ENCODE measurements at places on chromosomes 3 and 15. TPM values are rescaled to one million over a fixed set of nuclear protein-coding genes. Genes with fewer than 3 reads are reported as not detected.

- no peak overlapping the region for H3K4me3 ChIP-seq
- no peaks in the 10 kb centered on the region for H3K27me3 ChIP-seq
- peaks cover 9% of the 10 kb centered on the region for H3K4me1 ChIP-seq
- DNase-seq, result no peak
- H3K36me3 ChIP-seq, result no peaks in the 10 kb centered on the region
- H3K27ac ChIP-seq, result no peak overlapping the region
Observed at GRCh38 chr15:39543651-39544050, 37.2 kb upstream of the THBS1 start.

DNA sequence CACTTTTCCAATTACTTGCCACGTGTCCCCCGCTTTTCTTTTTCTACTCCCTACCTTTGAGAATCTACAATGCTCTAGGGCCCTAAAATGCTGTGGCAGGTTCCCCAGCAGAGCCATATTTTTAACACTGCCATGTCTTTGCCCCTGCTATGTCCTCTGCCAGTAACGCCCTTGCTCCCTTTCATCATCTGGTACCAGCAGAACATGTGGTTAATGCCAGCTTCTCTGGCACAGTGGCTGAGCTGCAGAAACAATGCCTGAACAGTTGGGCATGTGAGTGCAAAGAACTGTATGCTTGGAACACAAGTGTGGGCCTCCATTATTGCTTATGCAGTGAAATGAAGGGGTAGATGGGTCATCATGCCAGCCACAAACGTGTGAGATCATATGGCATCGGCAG lies 287.6 kb downstream of the NEK10 start:
- no peaks in the 10 kb centered on the region for H3K4me1 ChIP-seq
- H3K27me3 ChIP-seq, result no peaks in the 10 kb centered on the region
- no peak overlapping the region for H3K4me3 ChIP-seq
- no peaks in the 10 kb centered on the region for H3K36me3 ChIP-seq
- H3K27ac ChIP-seq, result no peak overlapping the region

GRCh38 chr3:155282385-155283091 lies 10.9 kb downstream of the STRIT1 start:
- no peaks in the 10 kb centered on the region for H3K36me3 ChIP-seq
- no peak overlapping the region for H3K4me3 ChIP-seq

DNA sequence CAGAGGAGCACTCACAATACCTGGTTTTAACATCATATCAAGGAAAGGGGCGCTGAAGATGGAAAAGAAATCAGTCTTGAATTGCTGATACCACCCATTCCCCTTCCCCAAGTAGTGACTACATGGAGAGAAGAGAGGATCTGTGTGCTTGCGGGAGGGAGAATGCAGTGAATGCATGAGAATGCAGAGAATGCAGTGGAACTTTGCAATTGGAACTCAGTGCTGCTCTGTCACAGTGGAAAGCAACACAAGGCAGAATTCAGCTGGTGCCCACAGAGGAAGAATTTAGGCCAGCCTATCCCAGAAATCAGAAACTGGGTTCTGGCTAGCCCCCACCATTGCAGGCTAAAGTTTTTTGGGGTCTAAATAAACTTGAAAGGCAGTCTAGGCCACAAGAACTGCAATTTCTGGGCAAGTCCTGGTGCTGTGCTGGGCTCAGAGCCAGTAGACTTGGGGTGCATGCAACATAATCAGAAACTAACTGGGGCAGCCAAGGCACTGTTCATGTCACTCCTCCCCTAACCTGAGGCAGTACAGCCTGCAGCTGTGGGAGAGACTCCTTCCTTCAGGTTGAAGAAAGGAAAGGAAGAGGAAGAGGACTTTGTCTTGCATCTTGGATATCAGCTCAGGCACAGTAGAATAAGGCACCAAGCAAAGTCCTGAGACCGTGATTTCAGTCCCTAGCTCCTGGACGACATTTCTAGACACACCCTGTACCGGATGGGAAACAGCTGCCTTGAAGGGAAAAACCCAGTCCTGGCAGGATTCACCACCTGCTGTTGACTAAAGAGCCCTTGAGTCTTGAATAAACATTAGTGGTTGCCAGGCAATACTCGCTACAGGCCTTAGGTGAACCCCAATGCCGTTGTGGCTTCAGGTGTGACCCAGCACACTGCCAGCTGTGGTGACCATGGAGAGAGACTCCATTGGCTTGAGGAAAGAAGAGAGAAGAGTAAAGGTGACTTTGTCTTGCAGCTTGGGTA lies 329.3 kb downstream of the TBL1XR1 start:
- H3K4me3 ChIP-seq, result no peak overlapping the region
- no peak for DNase-seq
- no peaks in the 10 kb centered on the region for H3K27me3 ChIP-seq
- H3K4me1 ChIP-seq, result no peaks in the 10 kb centered on the region

Gene SPATA12
- total RNA-seq, result not detected

Data from ovary (tissue), 10 donors.